RWPE2 (cell line): ENCODE measurements at places on chromosomes 11 and 22.
A peak's percentile ranks its signal among the peaks of the same experiment; 100 is the strongest.

DNA sequence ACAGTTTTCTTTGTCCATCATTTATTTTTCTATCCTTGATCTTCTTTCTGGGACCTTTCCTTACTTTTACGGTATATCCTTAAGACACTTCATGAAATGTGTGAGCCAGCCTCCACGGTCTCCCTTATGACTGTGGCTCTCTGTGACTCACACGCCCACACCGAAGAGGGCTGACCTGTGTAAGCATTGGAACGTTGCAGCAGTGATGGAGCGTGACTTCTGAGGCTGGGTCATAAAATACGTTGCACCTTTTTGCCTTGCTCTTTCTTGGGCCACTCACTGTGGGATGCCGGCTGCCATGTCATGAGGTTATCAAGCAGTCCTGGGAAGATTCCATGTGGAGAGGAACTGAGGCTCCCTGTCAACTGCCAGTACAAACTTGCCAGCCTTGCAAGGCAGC, 96.3 kb upstream of the RAB1B start:
- no peak for DNase-seq
- H3K27me3 ChIP-seq = no peaks in the 10 kb centered on the region
- H3K27ac ChIP-seq = no peak overlapping the region
- no peak overlapping the region for H3K4me3 ChIP-seq

GRCh38 chr11:81787584-81788049, 946.0 kb downstream of the FAM181B start:
- DNase-seq = no peak
- H3K36me3 ChIP-seq = no peaks in the 10 kb centered on the region
- no peaks in the 10 kb centered on the region for H3K27me3 ChIP-seq

DNA sequence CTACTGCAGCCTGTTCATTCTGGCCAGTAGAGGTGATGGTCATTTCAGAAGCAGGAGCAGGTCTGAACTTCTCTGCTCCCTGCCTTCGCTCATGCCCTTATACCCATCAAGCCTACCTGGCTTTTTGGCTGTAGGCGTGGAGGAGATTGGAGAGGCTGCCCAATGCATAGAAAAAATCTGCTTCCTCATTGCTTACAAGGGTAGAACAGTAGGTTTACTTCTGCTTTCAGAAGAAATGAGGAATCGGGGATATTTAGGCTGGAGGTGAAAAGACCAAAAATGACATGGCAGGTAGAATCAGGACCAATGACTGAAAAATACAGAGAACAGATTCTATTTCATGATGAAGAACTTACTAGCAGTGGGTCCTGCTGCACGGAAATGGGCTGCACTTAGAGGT, 72.9 kb upstream of the YWHAH start:
- H3K36me3 ChIP-seq = peaks cover 19% of the 10 kb centered on the region
- no peak overlapping the region for H3K4me3 ChIP-seq
- no peaks in the 10 kb centered on the region for H3K27me3 ChIP-seq

- H3K36me3 ChIP-seq = no peaks in the 10 kb centered on the region
- no peak overlapping the region for H3K4me3 ChIP-seq
These were observed 242.4 kb downstream of the TMEM135 start for GRCh38 chr11:87280143-87280542.

GRCh38 chr11:77209663-77210062, 81.6 kb downstream of the MYO7A start:
- H3K27me3 ChIP-seq = no peaks in the 10 kb centered on the region
- no peak for DNase-seq
- no peak overlapping the region for H3K4me3 ChIP-seq
- H3K36me3 ChIP-seq = no peaks in the 10 kb centered on the region
- H3K4me1 ChIP-seq = no peaks in the 10 kb centered on the region
- no peak overlapping the region for H3K27ac ChIP-seq

GRCh38 chr11:107561688-107562087, 3.8 kb downstream of the ALKBH8 start:
- no peaks in the 10 kb centered on the region for H3K27me3 ChIP-seq
- peaks cover 31% of the 10 kb centered on the region for H3K4me1 ChIP-seq
- peaks cover 16% of the 10 kb centered on the region for H3K36me3 ChIP-seq
- H3K4me3 ChIP-seq = no peak overlapping the region

DNA sequence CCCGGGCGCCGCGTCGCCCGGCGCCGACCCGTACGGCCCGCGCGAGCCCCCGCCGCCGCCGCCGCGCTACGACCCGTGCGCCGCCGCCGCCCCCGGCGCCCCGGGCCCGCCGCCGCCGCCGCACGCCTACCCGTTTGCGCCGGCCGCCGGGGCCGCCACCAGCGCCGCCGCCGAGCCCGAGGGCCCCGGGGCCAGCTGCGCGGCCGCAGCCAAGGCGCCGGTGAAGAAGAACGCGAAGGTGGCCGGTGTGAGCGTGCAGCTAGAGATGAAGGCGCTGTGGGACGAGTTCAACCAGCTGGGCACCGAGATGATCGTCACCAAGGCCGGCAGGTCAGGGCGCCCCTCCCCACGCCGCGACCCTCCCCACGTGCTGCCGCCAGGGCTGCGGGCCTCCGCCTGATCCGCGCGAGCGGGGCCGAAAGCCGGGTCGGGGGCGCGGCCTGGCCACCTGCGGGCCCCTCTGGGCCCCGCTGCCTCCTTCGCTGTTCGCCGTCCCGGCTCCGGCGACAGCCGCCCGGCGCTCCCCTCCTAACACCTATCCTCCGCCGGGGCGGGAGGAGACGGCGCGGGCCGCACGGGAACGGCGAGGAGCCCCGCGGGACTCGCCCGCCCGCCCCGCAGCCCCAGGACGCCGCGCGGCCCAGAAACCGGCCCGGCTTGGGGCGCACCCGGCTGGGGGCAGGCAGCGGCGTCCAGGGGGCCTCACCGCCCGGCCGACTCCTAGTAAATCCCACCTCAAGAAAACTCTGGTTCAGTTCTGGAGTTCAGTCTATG, 560 bp downstream of the TBX1 start:
- H3K4me3 ChIP-seq = peak overlapping the region; percentile 20
- no peak overlapping the region for H3K27ac ChIP-seq
- H3K4me1 ChIP-seq = no peaks in the 10 kb centered on the region
- H3K36me3 ChIP-seq = no peaks in the 10 kb centered on the region
